ENCODE measurements at places on chromosomes 2 and 18.

DNA sequence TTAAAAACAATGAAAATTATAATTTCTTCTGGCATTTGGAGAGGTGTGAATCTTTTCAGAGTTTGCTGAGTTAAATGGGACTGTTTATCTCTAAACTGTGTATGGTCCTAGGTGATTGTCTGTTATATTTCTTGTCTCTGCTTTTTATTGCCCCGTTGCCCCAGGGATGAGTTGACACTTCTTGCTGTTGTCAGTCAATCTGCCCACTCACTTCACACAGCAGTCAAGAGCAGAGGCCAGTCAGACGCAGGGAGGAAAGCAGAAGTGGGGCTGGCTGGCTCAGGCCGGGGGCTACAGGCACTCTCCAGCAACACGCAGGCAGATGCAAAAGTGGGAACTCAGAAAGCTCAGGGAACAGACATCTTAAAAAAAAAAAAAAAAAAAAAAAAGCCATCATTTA, 365.2 kb downstream of the CLIP4 start:
- no peak for DNase-seq

GRCh38 chr2:239630618-239631286, 229.9 kb upstream of the HDAC4 start:
- DNase-seq, result no peak

DNA sequence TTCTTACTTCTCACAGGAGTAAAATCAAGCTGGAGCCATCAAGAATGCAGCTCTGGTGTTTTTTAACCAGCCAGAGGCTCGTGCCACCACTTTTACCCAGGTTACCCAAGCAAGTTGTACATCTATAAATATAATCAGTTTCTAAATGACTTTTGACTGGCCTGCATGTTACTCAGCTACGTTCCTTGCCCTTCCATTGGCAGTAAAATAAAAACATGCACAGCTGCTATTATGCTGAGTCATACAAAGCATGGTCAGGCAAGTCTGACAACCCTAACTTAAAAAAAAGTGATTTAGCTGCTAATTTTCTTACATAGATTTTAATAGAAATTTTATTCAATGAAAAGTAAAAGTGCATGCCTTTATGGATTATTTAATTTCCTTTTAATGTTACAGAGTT, 111.7 kb upstream of the CSRNP3 start:
- no peak for DNase-seq

DNA sequence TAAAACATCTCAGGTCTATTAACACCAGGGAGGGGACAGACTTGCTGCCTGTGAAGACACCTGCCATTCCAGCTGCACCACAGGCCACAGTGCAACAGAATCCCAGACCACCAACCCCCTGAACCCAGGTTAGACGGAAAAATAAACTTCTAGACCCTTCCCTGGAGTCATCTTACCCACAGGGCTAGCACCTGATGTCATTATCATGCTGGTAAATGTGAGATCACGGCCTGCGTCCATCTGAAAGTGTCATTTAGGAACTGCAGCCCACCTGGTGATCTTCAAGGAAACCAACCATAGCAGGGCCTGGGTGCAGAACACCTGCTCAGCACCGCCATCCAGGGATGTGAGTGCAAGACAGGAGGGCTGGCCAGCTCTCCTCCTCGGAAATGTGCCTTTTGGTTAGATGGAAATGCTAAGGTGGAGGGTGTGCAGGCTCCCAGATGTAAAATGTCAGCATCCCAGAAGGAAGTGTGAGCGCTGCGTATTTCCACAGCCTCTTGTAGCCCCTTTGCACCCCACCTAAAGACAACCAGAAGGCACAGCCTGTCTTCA, 80.8 kb downstream of the PTGR3 start:
- no peak for DNase-seq

DNA sequence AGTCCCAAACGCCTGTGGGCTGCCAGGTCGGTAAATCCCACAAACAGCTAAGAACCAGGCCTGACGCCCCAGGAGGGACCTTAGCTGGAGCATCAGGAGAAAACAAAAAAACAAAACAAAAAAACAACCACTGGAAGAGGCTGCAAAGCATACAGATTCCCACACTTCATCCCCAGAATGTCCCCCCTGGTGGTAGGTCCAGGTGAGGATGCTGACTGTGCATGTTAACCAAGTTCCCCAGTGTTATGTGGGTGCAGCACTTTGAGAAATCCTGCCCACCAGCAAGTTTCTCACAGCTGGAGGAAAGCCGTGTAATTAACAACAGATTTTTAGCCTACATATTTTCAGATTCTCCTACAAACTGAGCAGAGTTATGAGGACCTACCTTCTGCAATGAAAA, 15.1 kb downstream of the ST3GAL5 start:
- no peak for DNase-seq

GRCh38 chr2:206831442-206831995, 66.1 kb downstream of the FASTKD2 start:
- no peak for DNase-seq

DNA sequence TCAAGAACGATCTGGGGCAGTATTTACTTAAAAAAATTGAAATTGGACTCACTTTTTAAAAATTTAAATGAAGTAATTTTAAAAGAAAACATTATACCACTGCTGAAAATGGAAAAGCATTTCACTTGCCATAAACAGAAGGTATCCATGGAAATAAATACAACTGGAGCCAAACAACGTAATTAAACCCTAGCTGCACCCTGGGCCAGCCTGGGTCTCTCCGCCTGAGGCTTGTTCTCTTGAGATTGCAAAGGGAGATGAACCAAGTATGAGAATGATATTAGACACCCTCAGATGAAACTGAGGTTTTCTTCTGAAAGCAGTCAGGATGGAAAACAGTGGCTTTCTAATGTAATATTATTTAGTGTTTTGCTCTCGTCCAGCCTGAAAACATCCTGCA, 264.4 kb downstream of the KCNE4 start:
- DNase-seq, result no peak

DNA sequence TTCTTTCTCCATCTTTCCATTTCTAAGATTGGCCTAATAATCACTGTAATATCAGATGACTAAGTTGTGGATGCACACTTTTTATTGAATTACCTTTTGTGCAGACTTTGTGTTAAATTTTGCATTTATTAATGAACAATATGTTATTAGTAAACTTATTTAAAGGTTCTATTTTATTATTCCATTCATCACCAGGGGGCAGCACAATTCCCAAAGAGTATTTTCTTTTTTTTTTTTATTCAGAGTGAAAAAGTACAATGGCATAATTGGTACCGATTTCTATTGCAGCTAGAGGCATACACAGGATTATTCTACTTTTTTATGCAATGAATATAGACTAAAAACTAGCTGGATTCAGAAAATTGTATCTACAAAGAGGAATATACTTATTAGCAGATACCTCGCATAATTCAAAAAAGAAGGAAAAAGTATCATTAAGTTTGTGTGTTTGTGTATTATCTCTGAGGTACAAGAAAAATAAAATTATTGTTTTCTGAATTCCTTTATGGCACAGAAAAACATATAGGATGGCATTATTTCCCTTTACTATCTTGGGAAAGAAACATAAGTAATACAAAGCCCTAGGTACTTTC, 390.6 kb downstream of the ERBB4 start:
- DNase-seq, result no peak

DNA sequence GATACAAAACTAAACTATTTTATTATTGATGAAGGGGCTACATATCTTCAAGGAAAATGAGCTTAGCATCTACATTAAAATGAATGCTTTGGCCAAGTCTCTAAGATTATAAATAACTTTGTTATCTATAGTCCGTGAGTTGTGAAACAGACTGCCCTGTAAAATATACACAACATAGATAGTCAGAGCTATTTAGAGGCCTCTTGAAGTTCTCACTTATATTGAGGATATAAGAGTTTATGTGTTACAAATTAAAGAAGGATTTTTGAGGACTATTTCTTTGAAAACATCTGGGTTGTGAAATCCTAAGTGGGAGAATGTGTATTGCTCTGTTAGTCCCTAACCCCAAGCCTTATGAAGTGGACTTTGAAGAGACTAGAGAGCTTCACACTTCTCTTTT, 292.0 kb upstream of the CDH2 start:
- no peak for DNase-seq

Data from CMK (cell line).